ENCODE measurements at places on chromosomes 2 and 18.

DNA sequence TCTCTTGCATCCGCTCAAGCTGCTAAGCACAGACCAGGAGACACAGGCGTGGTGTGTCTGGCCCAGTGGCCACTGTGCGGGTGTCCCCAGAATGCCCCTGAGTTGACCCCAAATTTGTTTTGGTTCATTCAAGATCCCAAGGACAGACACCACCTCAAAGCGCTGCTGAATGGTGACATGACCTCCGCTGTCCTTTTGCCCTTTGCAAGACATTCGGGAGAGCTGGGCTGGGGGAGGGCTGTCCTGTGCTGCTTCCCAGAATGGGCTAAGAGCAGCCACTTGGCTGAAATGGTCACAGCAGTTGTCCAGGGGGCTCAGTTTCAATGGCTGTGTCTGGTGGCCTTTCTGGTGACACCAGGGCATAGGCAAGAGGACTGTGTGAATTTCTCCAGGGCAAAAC lies 84.1 kb downstream of the SMIM21 start:
- DNase-seq, result no peak

- no peak for DNase-seq
These were observed at the start of gene ERBB4 for GRCh38 chr2:212538305-212539071. Gene ERBB4 (minus strand): TSS chr2:212538802. CDS start chr2:212538530, 272 bp downstream.

GRCh38 chr2:167127135-167127534 lies 238.9 kb downstream of the XIRP2 start:
- DNase-seq, result no peak

GRCh38 chr18:48136051-48136826 lies 205.8 kb upstream of the SMAD2 start:
- no peak for DNase-seq

- no peak for DNase-seq
These were observed 22.2 kb downstream of the TNS1 start for GRCh38 chr2:217980591-217980990.

DNA sequence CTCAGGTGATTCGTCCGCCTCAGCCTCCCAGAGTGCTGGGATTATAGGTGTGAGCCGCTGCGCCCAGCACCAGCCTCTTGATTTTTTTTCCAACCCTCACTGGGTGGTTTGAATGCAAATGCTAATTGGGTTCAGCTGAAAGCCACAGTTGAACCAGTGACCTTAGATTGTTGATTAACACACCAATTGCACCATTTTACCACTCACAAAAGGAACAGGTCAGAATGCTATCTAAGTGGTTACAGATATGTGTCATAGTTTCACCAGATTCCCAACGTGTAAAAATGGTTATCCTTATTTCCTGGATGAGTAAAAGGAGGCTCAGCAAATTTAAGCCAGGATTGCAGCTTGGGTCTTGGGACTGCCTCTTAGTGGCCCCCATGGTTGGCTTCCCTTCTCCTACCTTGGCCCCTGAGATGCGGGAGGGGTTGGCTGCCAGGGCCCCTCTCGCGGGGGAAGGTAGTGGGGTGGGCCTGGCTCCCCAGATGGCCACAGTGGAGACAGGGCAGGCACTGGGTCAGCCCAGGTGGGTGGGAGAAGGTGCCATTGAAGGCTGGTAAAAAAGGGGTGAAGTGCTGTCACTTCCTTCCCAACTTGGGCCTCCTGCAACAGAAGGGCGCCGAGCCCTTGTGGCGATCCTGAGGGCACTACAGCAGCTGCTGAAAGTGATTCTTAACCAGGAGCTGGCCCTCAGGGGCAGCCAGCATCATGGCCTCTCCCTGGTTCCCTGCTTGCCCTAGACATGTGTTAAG lies 164.9 kb upstream of the HAAO start:
- no peak for DNase-seq

GRCh38 chr18:59876310-59876626 lies 23.5 kb upstream of the PMAIP1 start:
- DNase-seq, result no peak

GRCh38 chr2:10989782-10990181 lies 78.0 kb downstream of the KCNF1 start:
- no peak for DNase-seq

DNA sequence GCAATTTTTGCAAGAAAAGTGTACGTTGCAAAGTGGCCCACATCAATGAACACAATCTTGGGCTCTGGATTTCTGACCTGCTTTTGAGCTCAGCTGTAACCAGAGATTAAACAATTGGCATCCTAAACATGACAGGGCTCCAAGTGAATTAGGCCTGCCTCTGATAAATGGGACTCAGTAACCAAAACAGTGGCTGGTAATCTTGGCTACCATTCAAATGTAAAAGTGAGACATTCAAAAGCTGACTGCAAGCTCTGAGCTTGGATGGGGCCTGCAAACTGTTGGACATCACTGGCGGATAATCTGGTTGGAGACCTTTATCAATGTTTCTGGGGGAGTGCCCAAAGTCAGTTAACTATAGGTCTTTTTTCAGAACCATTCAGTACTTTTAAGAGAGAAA lies 160.7 kb downstream of the RAB3GAP1 start:
- DNase-seq, result no peak

GRCh38 chr18:63263444-63263843 lies 56.1 kb downstream of the BCL2 start:
- DNase-seq, result no peak

DNA sequence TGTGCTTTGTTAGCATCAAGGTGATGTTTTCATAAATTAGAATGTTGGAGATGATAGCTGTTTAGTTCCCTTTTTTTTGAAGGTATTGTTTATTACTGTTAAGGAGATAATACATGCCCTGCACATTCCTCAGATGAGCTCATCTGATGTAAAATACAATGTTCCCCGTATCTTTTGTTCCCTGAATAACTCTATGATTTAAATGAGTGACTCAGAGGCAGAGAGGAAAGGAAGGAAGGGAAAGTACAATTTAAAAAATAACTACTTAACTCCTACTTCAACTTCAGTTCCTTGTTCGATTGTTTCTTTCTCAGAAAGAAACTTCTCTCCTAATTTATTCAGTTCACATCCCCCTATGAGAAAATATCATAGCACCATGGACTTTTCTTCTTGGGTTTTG lies 208.7 kb downstream of the KCNE4 start:
- DNase-seq, result no peak

Measured in esophagus squamous epithelium (tissue), 5 donors.